Stimulated activated CD8-positive, alpha-beta memory T cell treated with anti-CD3 and anti-CD28 coated beads, Interleukin-7, amount 100 ng/mL, for 24 hours (primary cell): ENCODE measurements at places on chromosomes 11 and 22.

DNA sequence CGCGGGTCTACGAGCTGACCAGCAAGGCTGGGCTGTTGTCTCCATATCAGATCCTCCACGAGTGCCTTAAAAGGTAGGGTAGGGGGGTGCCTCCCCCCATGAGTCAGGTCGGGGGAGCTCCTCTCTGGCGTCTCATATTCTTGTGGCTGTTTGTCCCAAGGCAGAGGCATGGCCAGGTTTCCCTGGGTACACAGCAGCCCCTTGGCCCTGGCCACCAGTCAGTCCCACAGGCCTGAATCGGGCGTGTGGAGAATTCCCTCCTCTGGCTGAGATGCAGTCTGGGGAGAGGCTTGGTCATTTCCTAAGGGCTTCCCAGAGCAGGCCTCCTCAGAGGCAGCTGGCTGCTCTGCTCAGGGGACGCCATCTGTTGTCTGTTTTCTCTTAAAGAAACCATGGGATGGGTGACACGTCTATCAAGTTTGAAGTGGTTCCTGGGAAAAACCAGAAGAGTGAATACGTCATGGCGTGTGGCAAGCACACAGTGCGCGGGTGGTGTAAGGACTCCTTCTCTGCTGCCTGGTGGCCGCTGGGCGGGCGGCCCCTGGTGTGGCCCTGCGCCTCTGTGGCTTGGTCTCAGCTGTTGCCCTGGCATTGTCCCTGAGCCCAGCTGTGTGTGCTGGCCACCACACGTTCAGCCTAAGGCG lies 9.6 kb upstream of the RANBP1 start:
- DNase-seq, result no peak

DNA sequence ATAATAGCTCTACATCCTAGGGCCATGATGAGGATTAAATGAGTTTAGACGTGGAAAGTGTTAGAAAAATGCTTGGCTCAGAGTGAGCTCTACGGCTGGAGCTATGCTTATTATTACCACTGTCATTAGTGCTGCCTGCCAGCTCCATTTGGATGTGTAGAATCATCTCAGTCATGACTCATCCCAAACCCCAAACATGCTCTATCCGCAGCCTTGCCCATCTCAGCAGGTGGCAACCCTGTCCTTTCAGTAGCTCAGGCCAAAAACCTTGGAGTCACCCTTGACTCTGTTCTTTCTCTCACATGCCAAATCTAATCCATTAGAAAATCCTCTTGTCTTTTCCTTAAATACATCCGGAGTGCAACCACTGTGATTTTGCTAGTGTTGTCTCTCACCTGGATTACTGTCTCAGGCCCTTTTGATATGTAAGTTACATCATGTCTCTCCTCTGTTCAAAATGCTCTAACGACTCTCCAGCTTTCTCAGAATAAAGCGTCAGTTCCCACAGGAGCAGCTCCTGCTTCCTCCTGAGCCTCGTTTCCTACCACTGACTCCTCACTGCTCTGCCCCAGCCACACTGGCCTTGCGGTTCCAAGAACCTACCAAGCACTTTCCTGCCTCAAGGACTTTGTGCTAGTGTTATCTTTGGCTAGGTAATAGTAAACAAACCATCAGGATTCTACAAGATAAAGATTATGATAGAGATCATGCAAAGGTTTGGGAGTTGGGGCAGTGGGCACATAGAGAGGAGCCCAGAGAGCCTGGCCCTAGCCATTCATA lies 10.5 kb upstream of the CHRM1 start:
- DNase-seq, result no peak

DNA sequence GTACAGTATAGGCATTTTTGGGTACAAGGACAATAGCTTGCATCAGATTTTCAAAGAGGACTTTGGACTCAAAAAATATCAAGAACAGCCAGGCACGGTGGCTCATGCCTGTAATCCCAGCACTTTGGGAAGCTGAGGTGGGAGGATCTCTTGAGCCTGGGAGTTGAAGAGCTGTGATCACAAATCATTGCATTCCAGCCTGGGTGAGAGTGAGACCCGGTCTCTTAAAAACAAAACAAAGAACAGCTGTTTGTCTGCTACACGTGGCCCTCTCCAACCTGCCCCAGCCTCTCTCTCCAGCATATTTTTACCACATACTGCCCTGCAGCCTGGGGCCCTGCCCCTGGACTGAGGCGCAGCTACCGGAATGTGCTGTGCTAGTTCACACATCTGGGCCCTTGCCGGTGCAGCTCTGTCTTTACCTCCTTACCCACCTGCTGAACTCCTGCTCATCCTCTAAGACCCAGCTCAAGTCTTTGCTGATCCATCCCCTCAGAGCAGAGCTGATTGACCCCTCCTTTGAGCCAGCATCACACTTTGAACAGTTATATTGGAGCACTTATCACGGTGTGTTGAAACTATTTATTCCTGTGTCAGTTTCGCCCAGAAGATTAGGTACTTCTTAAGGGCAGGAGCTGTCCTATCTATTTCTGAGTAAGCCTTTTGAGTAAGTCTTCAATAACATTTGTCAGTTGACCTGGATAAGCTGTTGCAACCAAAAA lies 29.4 kb downstream of the GRIK4 start:
- no peak for DNase-seq

DNA sequence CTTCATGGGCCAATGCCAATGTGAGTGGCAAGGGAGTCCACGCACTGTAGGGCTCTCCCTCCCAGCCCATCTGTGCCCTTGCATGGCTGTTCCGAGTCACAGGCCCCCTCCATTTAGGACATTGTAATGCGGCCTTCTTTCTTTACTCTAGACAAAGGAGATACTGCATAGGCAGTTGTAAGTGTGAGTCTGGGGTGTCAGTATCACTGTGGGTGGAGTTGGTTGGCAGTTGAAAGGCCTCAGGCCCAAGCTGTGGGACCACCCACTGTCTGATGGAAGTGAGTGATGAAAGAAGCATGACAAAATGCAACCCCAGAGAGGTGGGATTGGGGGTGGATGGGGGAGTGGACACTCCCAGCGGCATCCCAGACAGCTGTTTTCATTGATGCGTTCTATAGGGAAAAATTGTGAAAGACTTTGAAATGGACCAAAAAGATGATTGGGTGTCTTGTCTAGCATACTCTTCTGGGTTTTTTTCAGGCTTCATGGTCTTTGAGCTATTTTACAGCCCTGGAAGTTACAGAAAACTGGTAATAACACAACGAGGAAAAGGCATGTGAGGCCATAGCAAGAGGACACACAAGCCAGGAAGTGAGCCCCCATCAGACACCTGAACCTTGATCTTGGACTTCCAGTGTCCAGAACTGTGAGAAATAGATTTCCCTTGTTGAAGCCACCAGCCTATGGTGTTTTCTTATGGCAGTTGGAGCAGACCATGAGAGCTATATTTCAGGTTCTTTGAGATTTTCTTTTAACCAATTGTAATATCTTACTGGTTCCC lies 114.6 kb downstream of the NECTIN1 start:
- no peak for DNase-seq

DNA sequence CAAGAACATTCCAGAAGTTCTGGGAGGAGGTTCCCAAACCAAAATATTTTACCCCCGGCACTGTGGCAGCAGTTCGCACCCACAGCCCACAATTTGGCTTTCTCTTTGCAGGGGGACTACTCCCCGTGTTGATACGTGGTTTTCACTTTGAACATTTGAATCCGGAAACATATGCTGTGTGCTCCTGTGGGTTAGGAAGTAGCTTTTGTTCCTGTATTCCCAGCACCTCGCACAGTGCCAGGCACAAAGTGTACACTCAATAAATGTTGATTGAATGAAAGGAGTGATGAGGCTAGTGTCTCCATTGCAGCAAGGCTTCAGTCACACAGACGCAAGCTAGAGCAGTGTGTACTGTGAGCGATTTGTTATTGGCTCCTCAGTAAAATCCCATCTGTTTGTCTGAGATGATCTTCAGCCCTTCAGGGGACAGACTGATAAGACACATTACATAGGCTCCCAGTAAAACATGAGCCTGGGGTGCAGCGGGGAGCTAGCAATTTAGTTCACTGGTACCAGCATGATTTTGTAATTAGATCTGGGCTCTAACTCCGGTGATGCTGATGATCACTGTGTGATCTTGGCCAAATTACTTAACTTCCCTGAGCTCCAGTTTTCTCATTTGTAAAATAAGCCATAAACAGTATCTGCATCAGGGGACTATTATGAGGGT lies 2.2 kb downstream of the LAYN start:
- DNase-seq, result no peak

DNA sequence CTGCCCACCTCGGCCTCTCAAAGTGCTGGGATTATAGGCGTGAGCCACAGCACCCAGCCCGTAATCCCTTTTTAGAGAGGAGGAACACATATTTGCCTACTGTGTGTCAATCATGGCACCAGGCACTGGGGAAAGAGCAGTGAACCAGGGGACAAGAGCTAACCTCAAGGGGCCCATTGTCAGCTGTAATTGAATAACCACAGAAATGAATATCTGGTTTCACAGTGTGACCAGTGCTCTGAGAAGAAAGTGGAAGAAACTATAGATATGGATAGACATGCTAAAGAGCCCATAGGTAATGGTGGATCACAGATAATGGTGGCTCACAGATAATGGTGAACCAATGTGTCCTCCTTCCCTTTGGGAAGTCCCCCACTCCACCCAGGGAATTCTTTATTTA lies 8.6 kb upstream of the KCTD14 start:
- DNase-seq, result no peak

DNA sequence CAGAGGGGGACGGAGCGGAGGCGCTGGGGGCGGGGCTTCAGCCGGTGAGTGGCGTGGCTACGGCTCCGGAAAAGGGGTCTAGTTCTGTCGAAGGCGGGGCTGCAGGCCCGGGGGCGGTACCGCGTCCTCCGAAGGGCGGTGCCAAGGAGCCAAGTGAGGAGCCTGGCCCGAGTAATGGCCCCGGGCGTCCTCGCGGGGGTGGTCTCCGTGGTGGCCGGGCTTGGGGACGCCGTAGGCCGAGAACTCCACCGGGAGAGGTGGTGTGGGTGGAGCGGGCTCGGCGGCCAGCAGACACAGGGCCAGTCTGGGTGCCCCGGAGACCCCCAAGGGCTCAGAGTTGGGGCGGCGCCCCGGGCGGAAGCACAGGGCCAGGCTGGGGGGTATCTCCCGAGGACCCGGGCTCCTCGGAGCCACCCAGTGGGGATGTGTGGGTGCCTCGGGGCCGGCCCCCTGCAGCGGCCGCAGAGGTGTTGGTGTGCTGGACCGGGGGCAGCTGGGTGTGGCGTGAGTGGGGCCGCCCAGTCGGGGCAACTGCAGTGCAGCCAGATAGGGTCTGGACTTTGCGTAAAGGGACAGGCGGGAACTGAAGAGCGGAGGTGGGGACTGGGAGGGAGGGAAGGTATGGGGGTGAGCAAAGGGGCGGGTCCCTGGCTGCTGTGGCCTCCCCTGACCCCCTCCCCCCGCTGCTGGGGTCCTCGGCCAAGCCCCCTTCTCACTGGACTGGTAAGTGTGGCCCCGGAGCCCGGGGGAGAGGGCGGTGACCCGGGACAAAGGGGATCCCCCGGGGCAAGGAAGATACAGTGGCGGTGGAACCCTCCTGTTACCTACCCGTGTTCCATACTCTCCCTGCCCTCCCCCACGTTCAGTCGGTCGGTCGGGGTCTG lies 838 bp downstream of the FKBP2 start:
- DNase-seq, result no peak

DNA sequence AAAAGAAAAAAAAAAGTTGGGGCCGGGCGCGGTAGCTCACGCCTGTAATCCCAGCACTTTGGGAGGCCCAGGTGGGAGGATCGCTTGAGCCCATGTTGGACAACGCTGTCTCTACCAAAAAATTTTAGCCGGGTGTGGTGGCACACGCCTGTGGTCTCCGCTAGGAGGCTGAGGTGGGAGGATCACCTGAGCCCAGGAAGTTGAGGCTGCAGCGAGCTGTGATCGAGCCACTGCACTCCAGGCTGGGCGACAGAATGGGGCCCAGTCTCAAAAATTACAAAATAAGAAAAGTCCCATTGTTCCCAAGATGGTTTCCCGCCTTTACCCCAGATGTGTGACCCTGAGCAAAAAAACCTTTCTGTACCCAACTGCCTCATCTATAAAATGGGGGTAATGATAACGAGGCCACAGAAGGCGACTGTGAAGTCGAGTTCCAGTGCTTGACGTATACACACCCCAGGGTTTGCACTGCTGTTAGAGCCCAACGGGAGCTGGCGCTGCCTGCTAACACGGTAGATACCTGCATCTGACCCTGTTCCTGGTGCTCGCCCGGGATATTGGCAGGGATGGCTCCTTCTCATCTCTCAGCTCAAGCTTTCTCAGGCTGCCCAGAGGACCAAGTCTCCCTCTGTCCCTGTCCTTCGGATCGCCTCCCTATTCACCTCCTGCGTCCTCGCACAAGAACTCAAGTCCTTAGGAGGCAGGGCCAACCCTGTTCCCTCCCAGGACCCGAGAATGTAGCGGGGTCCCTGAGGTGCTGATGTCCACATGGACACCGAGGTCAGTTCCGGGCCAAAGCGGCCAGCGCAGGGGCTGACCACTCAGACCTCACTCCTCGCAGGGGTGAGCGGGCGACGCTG lies 1.1 kb upstream of the RPLP2 start:
- DNase-seq, result no peak

DNA sequence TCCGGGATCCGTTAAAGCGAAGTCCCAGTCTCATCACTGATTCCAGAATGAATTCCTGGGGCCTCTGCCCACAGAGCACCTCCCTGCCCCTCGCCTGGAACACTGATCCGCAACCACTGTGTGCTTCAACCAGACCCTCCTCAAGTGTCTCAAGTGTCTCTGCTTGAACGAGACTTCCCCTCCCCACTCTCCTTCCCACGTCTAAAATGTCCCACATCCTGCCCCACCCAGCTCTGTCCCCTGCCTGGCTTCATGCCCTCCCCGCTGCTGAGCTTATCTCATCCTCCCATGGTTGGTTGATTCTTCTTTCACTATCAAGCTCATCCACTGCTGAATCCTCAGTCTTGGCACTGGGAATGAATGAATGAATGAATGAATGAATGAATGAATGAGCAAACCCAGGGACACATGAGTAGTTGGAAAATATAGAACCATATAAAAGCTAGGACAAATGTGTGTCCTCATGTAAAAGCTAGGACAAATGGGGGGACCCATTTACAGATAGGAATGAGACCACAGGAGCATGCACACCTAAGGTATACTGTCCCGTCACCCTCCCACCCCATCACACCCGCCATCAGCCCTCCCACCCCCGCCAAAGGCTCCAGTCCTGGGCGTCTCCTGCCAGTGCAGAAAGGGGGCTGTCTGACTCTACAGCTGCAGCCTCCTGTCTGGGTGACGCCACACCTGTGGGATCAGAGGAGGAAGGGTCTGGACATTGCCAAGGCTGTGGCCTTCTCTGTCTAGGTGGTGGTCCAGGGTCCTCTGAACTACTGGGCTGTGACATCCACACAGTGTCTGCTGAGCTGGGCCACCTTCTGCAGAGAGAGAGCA lies 71.4 kb upstream of the LINC01488 start:
- DNase-seq, result no peak

DNA sequence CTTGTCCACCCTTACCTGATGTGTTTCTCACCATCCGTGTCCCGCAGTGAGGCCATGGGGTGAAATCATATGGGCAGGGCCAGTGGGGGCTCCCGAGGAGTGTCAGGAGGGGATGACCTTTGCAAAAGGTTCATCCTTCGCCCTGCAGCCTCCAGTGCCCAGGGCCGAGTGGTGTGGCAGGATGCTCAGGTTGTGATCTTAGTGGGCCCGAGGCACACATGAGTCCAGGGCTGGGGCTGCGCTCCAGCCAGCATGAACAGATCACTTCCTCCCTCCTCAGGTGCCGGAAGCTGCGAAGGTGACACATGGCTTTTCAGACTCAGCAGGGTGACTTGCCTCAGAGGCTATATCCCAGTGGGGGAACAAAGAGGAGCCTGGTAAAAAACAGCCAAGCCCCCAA lies 2.8 kb upstream of the FKBP2 start:
- no peak for DNase-seq
